ENCODE measurements at places on chromosomes 5 and 9.

DNA sequence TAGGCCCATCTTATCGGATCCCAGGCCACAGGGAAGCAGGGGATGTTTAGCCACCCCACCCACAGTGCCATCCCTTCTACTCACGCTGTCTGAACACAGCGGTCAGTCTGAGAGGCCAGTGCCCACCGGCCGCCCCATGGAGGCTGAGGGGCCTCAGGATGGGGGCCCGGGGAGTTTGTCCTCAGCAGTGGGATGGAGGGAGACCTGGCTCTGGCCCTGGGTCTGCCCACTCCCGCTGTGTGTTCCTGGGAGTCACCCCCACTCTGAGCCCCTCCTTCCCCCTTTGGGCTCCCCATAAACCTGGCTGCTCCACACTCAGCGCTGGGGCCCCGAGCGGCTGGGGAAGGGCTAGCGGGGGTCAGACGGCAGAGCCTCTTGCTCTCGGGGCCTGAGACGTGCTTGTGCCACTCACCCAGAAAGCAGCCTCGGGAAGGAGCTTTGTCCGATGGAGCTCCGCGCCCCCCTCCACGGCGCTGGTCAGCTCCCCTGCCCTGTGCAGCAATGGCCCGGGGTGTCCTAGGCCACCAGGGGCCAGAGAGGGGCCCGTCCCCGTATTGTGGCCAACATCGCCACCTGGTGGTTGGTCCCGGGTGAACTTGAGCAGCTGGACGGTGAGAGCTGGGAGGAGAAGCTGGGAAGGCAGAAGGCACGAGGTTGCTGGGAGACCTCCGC is 10.9 kb upstream of the LAMC3 start:
- no peak for DNase-seq

- DNase-seq, result no peak
Observed at GRCh38 chr5:51997949-51998348, 614.7 kb downstream of the ISL1 start.

DNA sequence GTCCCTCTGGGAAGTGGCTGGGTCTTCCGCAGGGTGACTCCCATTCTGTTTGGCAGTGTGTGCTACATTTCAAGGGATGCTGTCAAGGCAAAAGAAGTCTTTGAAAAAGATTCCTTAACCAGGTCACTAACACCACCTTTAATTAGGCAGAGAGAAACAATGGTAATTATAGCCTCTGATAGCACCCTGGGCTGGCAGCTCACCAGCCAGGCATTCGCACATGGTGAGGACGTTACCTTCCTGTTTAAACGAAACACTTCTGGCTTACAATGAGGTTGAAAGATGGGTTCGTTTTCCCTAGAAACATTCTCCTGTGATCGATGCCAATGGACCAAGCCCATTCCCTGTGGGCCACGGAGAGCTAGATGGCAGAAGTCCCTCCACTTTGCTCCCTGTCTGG is 230.1 kb upstream of the PANK3 start:
- no peak for DNase-seq

DNA sequence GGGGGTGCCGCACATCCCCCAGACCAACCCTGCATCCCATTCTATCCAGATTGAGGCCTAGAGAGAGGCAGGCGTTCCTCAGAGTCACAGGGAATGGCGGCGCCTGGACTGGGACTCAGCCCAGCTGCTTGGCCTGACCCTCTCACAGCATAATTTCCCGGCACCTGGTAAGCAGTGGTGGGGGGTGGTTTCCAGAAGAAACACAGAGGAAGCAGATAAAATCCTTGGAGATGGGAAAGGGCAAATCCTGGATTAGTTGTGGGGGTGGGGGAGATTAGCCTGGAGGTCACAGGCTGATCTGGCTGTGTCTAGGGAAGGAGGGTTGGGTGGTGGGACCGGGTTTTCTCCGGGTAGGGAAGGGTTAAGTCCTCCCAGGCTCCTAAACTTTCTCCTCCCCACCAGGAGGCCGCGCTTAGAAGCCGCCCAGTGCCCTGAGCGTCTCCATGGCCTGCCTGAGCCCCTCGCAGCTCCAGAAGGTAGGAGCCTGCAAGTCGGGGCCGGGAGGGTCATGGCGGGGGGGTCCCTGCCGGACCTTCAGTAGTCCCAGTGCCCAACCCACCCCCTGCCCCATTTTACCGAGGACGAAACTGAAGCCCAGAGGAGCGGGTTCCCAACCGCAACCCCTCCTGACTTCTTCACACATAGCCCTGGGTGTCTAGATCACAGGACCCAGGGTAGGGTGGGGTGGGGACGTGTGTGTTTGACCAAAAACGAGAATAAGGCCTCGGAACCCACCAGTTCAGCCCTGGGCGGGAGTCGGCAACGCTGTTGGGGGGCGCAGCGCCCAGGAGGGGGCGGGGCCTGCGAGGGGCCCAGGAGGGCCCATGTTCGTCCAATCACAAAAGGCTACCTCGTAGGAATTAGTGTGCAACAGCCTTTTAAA is 1.3 kb downstream of the PHYHD1 start:
- DNase-seq, result no peak

DNA sequence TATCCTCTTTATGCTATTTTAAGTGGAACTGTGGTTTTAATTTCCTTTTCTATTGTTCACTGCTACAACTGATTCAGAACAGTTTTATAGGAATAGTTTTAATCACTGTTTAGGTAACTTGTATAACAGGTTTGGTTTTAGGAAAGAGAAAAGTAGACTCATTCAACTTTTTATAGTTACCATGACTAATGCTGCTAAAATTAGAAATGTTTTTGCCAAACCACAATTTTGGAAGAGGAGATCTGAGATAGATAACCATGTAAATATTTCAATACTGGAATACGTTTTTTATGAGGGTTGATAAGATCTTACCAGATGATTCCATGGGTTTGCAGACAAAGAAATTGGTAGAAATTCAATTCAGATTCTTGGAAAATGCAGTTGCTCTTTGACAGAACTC is 404.6 kb upstream of the ARRDC3 start:
- no peak for DNase-seq

DNA sequence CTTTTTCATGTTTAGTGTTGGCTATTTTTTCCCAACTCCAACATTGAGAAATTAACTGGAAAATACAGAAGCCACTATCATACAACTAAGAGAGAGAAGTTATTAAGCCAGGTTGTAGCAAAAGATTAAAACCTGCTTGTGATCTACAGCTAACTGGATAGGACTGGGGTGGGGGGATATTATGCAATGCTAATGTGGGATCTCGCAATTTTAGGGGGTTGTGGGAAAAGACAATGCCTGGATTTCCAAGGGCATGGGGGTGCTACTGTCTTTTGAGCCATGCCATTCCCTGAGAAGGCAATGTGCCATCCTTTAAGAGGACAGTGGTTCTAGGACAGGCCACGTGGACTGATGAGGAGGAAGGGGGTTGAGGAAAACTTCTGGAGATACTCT is 46.5 kb downstream of the MARCHF3 start:
- no peak for DNase-seq

DNA sequence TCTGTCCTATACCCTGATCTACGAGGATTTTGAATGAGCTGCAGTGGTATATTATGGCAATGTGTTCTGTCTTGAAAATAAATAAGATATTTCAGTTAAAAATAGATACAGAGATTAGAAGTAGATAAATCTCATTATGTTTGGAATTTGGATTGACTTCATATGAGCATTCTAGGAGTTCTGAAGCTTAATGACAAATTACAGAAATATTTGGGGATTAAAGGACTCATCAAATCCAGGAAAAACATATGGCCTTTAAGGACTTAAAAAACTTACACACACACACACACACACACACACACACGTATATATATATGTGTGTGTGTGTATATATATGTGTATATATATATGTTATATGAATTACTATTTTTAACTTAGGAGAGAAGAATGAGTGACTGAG is 446.9 kb upstream of the CD180 start:
- no peak for DNase-seq

GRCh38 chr5:40226906-40227305 is 452.8 kb upstream of the PTGER4 start:
- no peak for DNase-seq

- no peak for DNase-seq
Observed at GRCh38 chr5:104817127-104817526, 1254.5 kb upstream of the NUDT12 start.

DNA sequence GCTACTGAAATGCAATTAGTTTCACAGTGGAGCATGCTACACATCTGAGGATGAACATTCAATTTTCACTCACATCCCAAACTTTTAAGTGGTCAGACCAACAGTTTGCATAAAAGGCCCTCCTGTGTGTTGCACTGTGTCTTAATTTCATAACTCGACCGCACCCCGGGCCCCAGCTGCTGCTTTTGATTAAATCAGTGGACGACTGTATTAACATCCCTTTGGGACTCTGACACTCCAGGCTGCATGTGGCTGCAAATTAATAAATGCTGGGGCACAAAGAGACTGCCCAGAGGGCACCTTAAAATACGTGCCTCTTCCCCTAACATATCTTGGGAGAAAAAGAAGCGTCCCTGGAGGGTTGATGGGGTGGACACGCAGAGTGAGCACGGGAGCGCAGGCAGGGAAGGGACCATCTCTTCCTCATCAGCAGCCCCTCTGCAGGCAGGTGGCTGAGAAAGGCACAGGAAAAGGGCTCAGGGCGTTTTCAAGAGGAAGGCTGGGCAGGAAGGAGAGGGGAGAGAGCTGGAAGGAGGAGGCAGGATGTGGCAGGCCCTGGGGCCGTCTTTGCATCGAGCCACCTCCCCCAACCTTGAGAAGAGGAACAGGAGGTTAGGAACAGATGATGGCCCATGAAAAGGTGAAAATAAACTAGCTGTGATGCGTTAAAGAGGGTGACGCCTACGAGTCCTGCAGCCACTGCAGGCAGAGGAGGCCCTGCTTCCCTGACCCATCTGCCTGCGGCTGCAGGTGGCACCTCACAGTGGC is 18.6 kb downstream of the MED10 start:
- no peak for DNase-seq

- no peak for DNase-seq
Observed at GRCh38 chr9:126617823-126618165, 4.1 kb downstream of the LMX1B start.

- no peak for DNase-seq
Observed at GRCh38 chr5:169808118-169808581, 171.1 kb downstream of the DOCK2 start.

GRCh38 chr5:23157169-23157568 is 304.0 kb upstream of the CDH12 start:
- DNase-seq, result no peak

DNA sequence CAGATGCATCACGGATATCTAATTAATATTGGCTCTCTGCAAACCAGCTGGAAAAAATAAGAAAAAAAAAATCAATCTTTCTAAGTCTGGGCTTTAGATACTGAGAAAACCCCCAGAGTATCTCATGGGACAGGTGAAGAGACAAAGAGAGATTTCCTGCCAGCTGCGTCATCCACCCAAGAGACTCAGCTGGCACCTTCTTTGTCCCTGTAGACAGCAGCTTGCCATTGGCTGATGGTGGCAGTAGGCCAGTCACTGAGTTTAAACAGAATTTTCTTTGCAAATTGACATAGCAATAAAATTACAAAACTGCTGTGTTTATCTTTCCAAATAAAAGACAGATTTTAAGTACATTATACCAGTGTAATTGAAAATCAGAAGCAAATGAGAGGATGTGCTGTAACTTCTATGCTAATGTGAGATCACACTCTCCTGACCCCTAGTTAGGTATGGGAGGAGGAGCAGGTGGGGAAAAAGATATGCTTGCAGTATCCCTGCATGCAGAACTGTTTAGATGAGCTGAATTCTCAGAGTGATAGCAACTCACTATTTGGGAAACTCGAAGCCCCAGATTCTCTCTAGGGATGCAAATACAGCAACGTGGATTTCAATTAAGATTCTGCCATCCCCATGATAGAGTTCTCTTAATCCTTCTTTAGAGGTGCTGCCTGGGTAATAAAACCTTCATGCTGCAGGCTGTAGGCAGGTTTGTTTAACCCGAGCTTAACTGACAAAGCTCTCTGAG is 72.2 kb downstream of the NMUR2 start:
- DNase-seq, result no peak

GRCh38 chr9:85225180-85225579 is 516.6 kb downstream of the AGTPBP1 start:
- DNase-seq, result no peak

- DNase-seq, result no peak
Observed at GRCh38 chr9:28363151-28363562, 789.9 kb upstream of the C9orf72 start.

DNA sequence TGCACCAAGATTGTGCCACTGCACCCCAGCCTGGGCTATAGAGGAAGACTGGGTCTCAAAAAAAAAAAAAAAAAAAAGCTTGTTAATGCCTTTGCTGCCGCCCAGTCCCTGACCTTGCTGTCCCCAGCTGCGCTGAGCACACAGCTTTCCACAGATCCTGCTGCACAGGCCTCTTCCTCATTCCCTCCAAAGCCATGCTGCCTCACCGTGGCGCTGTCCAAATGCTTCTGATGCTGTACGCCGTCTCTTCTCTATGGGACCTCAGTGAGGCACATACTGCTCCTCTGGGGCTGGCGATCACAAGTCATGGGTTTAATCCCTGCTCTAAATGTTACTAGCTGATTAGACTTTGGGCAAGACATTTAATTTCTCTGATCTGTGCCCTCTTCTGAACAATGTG is 234.1 kb downstream of the FBXL7 start:
- DNase-seq, result no peak

DNA sequence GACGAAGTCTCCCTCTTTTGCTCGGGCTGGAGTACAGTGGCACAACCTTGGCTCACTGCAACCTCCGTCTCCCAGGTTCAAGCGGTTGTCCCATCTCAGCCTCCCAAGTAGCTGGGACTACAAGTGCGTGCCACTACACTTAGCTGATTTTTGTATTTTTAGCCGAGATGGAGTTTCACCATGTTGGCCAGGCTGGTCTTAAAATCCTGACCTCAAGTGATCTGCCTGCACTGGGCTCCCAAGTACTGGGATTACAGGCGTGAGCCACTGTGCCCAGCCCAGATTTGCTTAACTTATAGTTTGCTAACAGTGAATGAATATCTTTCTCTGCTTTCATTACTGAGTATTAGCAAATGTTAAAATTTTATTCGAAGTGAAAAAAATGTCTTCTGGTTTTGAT is 84.3 kb downstream of the VPS13A start:
- DNase-seq, result no peak

DNA sequence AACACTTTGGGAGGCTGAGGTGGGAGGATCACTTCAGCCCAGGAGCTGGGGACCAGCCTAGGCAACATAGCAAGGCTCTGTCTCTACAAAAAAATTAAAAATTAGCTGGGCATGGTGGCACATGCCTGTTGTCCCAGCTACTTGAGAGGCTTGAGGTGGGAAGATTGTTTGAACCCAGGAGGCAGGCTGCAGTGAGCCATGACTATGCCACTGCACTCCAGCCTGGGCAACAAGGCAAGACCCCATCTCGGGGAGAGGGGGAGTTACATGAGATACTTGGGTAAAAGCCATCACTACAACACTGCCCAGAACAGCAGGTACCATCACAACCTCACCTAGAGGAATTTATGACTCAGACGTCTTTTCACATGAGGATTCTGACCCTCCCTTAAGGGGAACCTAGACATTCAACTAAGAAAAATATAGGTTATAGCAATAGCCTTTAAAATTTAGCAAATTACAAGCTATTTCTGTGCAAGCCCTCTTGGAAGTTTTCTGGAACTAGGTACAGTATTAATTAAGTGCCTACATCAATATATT is 143.5 kb downstream of the NFIB start:
- DNase-seq, result no peak
